ENCODE measurements at places on chromosomes 12 and 14.

DNA sequence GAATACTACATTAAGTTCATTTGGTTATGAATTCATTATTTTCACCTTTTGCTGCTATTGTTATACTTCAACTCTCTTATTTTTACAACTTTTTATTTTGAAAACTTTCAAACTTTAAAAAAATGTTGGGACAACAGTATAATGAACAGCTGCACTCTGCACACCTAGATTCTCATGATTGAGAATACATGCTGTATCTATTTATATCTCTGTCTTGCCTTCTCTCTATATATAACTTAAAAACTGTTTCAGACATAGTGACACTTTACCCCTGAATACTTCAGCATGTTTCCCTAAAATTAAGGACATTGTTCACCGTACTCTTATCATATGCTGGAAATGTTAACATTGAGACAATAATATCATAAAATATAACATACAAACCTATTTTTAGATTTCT is 237.1 kb downstream of the GPHN start:
- no peak for DNase-seq

- DNase-seq = no peak
Observed at GRCh38 chr12:82873309-82873708, 186.6 kb downstream of the TMTC2 start.

GRCh38 chr12:111438481-111438880 is 32.8 kb downstream of the SH2B3 start:
- DNase-seq = peak; percentile 93

GRCh38 chr12:11578461-11578993 is 70.9 kb upstream of the ETV6 start:
- no peak for DNase-seq

GRCh38 chr14:33834466-33835260 is 116.2 kb downstream of the EGLN3 start:
- no peak for DNase-seq

DNA sequence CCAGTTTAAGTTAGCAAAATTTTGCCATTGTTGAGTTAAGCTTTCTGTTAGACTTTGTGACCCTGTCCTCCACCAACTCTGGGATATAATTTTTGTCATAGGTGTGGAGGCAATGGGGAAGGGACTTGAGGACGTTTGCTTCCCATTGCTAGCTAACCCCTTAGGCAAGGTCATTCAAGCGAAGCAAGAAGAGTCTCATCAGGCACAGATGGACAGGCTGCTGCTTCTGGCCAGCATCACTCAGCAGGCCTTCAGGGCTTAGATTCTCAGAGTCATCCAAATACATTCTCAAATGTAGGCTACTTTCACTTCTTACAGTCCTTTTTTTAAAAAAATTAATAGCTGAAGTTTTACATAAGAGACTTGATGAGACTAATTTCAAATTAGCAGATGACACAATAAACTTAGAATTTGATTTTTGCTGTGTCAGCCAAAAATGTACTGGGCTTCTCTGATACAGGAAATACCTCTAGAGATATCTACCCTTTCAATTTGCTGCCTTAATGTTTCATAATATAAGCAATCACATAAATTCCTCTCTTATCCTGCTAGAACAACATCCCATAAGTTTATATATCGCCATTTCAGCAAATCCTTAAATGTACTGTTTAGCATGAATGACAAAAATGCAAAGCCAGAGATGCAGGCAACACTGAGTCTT is 875.2 kb downstream of the FLRT2 start:
- no peak for DNase-seq

DNA sequence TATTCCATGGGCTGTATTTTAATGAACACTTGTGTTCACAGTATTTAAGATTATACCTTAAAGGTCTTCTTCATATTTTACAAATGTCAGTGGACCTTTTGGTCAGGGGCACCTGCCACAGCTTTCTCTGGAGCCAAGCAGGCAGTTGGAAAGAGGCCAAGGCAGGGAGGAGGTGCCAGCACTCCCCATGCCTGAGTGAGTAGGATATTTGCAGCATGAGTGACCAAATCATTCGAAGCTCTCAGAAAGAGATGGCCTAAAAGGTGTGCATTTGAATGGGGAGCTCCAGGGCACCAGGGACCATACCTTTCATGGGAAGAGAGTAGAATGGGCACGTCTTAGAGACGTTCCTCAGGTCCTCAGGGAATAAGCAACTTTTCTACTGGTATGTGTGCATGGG is 121.6 kb downstream of the GPR135 start:
- no peak for DNase-seq

GRCh38 chr14:95516554-95517181 is at the start of gene SYNE3:
TSS of gene SYNE3 (minus strand) at chr14:95516650. CDS start at chr14:95475821, 40,829 bp downstream.
- peak; percentile 79 for DNase-seq

GRCh38 chr12:2020511-2020910 is 16.3 kb upstream of the DCP1B start:
- no peak for DNase-seq

DNA sequence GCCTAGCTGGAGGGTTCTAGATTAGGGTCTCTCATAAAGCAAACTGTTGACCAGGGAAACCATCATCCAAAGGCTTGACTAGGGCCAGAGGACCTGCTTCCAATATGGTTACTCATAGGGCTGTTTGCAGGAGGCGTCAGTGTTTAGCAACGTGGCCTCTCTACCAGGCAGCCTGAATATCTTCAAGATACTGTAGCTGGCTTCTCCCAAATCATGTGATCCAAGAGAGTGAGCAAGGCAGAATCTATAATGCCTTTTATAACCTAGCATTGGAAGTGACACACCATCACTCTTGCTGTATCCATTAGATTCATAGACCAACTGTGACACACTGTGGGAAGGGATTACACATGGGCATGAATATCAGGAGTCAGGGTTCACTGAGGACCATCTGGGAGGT is 17.3 kb downstream of the TPH2 start:
- DNase-seq = no peak

DNA sequence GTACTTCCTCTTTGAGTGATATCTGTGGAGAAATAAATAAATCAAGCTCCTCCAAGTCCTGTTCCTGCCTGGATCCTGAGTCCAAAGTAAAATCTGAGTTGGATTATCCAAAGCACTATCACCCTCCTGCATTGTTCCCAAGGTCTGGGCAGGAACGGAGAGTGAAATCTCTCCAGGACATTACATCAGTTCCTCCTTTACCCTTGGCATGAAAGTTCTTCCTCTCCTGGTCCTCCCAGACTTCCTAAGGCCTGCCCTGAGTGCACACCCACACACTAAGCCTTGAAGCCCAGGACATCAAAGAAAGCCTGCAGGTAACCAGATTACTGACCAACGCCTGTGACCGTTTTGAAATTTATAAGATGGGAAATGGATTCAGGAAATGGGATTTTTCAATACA is 206.8 kb upstream of the BCL2L14 start:
- no peak for DNase-seq

GRCh38 chr12:64746663-64747062 is 12.5 kb downstream of the GNS start:
- DNase-seq = no peak

GRCh38 chr12:116248433-116248832 is 29.1 kb downstream of the MED13L start:
- no peak for DNase-seq

DNA sequence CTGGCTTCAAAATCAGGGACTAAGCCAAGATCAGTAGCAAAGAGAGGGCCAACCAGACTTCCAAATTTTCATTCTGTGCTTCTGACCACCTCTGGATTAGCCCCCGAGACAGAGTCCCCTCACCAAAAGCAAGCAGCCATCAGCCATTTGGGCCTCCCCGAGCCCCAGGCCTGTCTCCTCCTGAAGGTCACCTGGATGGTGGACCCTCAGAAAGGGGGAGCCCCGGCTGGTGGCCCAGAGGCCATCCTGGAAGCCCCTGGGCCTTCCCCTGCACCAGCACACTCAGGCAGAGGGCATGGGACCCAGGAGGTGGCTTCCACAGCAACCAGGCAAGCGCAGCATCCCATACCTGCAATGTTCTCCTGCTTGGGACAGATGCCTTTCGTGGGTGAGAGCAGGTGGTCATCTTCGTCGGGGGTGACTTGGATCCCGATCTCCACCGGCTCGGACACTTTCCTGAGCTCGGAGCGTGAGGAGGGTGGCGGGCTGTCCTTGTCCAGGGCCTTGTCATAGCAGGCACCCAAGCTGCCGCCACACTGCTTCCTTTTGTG is 14.8 kb downstream of the BCL11B start:
- DNase-seq = no peak

GRCh38 chr12:10747730-10748129 is 24.6 kb upstream of the YBX3 start:
- no peak for DNase-seq

- no peak for DNase-seq
Observed at GRCh38 chr12:51662728-51663154, 71.7 kb downstream of the SCN8A start.

GRCh38 chr14:70857496-70857890 is 48.2 kb upstream of the MAP3K9 start:
- no peak for DNase-seq

DNA sequence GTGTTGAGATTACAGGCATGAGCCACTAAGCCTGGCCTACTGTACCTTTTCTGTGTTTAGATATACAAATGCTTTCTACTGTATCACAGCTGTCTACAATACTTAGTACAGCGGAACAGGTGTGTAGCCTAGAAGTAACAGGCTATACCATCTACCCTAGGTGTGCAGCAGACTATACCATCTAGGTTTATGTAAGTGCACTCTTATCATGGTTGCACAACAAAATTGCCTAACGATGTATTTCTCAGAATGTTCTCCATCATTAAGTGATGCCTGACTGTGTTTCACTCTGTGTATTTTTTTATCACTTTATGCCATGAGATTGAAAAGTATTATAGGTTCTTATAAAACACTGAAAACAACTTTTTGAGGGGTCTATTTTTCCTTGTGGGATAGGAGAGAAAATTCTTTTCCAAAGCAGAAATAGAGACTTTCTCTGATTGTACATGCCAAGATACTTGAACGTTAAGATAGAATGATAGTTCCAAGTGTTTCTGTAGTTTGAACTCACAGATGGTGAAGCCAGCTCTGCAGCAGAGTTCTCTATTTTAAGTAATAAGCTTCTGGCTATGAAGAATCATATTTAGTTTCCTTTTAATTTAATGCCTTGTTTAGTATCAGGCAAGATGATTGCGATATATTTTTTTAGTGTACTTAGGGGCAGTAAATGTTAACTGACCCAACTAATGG is 17.0 kb downstream of the TMPRSS12 start:
- DNase-seq = no peak

DNA sequence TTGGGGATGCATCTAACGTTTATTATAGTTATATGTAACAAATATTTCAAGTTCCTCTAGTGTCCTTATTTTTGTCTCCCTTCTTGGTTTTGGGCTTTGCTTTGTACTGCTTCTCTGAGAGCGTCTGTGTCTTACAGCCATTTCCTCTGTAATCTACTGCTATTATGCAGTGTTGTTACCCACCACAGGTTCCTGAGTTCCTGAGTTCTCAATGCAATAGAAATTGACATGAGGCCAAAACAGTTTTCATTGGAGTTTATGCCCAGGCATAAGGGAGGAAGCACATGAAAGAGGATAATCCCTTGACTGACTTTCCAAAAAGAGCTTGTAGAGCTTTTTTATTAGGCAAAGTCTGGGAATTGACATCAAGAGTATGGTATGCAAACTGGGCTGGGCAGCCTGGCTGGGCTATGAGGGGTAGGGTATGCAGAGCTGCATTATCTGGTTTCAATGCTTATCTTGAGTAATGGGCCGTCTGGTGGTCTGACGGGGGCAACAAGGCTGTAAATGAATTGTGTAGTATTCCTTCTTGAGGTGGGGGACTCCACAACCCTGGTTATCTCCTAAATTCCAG is 722.5 kb upstream of the ATXN7L3B start:
- no peak for DNase-seq

GRCh38 chr12:73112035-73112816 is 840.1 kb downstream of the TRHDE start:
- no peak for DNase-seq

DNA sequence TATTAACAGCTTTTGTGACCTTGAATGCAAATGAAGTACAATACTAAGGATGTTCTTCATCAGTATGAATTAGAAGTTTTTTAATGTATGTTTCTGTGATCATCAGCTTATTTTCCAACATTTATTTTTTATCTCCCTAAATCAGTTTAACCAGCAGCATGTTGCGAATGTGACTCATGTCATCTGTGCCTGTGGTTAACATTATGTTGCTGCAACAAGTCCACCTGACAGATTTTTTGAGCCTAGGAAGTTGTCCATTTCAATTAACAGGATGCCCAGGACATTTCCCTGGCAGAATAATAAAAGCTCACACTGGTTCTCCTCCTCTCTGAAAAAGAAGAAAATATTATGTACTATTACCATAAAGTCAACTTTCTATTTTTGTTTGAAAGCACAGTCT is 155.5 kb downstream of the SYT1 start:
- DNase-seq = no peak

GRCh38 chr12:94832780-94833681 is 170.5 kb downstream of the NDUFA12 start:
- DNase-seq = no peak

DNA sequence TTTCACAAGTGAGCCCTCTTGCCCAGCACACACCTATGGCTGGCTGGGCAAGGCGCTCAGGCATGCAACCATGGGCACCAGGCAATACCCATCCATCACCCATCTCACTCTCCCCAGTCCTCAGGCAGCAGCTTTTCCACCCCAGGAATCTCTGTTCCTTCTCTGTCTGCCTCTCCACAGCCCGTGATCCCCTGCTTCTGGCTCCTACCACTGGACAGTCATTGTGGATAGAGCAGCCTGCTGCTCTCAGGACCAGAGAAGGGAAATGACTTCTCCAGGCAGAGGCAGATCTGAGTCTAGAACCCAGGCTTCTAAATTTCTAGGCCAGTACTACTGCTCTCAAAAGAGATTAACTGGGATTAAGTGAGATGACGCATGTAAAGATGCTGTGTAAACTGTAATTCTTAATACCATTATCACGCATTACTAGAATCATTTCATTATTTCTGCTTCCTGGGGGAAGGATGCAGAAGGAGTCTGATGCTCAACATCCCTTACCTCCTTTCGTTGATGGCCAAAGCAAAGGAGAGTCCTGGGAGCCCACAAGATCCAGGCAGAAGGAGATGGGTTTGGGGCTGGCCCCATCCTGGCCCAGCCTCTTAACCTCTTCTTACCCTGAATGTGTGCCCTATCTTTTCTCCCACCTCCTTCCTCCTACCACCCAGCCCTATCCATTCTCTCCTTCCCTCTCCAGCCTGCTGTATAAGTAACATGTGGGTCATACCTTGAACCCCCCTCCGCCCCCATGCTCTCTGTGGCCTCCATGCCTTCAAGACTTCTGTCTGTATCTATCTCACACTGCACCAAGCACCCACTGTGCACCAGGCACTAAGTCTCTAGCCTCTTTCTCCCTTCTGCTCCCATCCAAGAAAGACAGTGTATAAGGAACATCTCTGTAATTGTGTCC is 4.8 kb upstream of the AQP5 start:
- DNase-seq = no peak

DNA sequence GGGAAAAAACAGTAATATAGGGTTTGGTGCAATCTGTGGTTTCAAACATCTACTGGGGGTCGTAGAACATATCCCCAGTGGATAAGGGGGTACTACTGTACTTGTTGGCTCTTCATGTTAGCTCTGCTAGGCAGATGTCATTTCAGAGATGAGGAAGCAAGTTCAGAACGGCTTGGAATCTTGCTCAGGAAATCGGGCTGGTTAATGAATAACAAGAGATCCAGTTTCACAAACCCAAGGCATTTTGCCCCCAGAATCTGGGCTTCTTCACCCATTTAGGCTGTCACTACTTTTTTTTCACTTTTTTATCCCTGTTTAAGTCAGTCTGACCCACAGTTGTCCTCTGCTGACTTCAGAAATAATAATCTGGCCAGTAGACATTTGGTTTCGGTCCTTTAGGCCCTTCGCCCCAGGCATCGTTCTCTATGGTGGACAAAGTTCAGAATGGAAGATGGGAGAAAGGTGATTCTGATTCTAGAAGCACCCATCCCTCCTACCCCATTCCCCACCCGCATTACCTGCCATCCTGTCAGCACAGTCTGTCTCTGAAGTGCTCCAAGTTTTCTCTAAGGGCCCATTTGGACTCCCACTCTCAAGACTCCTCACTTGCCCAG is 4.5 kb downstream of the SUOX start:
- DNase-seq = no peak

All from hematopoietic multipotent progenitor cell treated with erythropoietin and hydrocortisone succinate and interleukin-3 and kit ligand, for 17 days (in vitro differentiated cells).